Urinary bladder (tissue), 4 donors: ENCODE measurements at places on chromosomes 16 and 17. TPM values are rescaled to one million over a fixed set of nuclear protein-coding genes. Genes with fewer than 3 reads are reported as not detected.

The KRT23 gene
- total RNA-seq, result 14.7 TPM

The TBC1D3H gene
- not detected for total RNA-seq

The CHMP6 gene
- 13.1 TPM for total RNA-seq

The HEXIM2 gene
- total RNA-seq, result 2.0 TPM

The NPIPA5 gene
- total RNA-seq, result 3.9 TPM

DNA sequence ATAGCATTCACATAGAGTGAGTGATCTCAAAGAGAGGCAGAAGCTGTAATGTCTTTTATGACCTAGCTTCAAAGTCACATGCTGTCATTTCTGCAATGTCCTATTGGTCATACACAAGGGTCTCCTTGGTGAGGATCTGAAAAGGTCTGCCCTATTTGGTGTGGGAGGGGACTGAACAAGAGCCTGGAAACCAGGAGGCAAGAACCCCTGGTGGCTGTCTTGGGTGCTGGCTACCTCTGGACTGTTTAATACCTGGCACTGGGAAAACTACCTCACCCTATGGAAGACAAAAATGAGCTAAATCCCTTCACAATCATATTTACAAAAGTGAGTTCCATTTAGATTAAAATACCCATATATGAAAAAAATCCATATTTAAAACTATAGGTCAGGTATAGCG, 9.0 kb downstream of the KCTD13 start:
- DNase-seq, result no peak

DNA sequence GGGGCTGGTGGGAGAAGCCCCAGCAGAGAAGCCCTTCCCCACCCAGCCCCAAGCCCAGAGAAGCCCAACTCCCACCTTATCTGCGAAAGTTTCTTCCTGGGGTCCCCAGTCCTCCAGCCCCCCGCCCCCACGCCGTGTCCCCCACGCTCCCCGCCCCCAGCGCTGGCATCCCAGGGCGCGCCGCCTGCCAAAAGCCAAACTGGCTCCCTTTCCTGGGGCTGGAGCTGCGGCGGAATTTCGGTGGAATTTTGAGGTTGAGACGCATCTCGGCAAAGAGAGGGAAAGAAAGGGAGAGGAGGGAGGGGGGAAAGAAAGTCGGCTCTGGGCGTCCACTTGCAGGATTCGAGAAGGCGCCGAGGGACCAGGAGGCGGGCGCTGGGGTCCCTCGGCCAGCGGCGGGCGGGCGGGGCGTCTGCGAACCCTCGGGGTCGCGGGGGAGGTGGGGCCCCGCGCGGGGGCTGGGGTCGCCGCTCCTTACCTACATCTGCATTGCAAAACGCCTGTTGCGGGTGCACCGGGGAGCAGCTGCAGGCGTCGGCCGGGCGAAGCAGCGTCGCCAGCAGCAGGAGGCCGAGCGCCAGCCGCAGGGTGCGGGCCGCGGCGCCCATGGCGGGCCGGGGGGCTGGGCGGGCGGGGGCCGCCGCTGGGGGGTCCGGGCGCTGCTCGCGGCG, 571 bp downstream of the TIMP2 start:
- no peak for DNase-seq

GRCh38 chr16:53064081-53064578, 9.3 kb downstream of the CHD9 start:
- no peak for DNase-seq

- no peak for DNase-seq
Observed at GRCh38 chr16:11038305-11038704, 93.9 kb downstream of the CLEC16A start.

GRCh38 chr17:43741636-43742035, 17.0 kb downstream of the SOST start:
- DNase-seq, result no peak

- DNase-seq, result no peak
Observed at GRCh38 chr17:61073799-61074513, 325.7 kb upstream of the TBX2 start.

- DNase-seq, result no peak
Observed at GRCh38 chr17:80856863-80857755, 134.5 kb upstream of the CHMP6 start.

GRCh38 chr16:57941016-57941664, 29.8 kb downstream of the CNGB1 start:
- no peak for DNase-seq
